ENCODE measurements at places on chromosomes 7 and 10.

DNA sequence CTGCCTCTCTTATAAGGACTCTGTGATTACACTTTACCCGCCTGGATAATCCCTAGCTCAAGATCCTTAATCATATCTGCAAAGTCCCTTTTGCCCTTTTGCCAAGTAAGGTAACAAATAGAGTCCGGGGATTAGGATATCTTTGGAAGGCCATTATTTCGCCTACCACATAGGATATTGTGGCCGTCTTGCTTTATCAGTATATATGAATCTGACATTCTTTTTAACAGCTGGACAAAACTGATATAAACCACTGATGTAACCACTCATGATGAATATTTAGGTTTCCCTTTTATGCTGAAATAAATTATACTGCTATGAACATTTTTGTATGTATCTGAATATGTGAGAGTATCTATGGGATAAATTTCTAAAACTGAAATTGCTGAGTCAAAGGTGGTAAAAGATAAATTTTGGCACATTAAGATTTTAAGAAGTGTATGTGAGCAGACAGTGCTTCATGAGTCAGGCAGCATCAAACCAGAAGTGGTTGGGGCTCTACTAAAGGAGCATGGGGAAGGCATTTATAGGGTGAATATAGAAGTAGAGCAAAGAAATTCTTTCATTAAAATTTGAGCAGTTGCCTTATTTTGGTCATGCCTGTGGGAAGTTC is 44.7 kb downstream of the AVL9 start:
- no peak for DNase-seq

DNA sequence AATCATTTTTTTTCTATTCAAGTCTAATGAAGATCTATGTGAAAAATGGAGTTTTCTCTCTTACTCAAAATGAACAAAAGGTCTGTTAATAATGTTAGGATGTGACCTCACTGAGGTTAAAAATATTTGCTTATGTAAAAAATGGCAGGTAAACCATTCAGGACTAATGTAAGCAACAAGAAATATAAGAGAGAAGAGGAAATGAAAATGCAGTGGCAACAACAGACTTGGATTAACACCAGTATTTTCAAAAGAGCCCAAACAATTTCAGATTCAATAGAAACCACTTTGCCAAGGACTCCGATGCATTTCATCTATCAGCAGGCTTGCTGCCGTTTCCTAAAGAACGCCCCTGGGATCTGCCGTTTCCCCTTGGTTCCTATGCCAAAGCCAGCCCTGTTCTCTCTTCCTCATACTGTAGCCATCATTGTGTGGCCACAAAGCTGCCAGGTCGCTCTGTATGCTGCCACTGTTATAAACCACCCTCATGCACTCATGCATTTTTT is 66.4 kb downstream of the MTURN start:
- DNase-seq: no peak

DNA sequence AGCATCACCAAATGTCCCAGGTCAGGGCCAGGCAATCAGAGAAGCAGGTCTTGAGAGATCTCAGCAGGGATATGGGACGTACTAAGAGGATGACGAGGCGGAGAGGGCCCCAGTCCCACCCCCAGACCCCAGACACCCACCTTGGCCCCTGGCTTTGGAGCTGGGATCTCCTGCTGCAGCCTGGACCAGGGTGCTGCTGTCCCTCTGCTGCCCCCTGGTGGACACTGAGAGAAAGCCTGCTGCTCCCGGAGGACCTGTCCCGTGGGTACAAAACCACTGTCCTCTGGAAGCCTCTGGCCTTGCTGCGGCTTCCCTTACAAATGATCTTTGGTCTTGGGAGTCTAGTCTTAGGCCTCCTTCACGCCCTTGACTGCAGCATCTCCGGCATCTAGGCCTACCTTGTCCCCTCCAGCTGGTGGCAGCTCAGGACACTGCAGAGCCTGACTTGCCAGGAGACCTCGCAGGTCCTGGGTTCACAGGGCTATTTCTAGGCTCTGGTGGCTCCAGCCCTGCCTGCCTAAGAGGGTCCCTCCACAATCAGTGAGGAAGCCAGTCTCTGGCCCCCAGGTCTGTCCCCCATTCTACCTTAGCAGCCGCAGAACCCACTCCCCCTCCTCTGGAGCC is 97.1 kb downstream of the RGS10 start:
- DNase-seq: peak; percentile 73

GRCh38 chr7:28144266-28144665 is 36.3 kb downstream of the JAZF1 start:
- DNase-seq: no peak

DNA sequence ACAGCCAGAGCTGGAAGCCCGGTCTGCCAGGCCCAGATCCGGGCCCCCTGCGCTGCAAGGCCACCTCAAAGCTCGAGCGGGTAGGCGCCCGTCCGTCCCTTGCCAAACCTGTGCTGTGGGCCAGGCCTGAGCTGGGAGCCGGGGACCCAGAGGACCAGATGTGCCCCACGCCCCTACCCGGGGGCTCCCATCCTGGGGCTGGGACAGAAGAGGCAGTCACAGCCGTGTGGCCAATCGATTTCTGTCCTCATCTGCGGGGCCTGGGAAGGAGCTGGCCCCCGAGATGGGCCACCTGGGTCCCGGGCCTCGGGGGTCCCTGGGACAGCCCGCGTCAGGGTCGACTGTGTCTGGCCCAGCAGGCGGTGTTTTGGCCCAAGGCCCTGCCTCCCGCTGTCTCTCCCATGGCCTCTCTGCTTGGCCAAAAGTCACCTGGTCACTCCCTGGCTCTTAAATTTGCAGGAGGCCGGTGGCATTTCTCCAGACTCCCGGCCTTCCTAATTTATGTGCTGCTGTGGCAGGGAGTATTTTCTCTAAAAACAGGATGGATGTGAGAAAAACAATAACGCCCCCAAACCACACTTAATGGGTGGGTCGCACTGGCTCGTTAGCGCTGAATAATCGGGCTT is 63.8 kb downstream of the UNCX start:
- no peak for DNase-seq
